ENCODE measurements at places on chromosomes 4 and X.

GRCh38 chr4:87717276-87718031 lies 67.4 kb downstream of the DMP1 start:
- DNase-seq, result no peak

DNA sequence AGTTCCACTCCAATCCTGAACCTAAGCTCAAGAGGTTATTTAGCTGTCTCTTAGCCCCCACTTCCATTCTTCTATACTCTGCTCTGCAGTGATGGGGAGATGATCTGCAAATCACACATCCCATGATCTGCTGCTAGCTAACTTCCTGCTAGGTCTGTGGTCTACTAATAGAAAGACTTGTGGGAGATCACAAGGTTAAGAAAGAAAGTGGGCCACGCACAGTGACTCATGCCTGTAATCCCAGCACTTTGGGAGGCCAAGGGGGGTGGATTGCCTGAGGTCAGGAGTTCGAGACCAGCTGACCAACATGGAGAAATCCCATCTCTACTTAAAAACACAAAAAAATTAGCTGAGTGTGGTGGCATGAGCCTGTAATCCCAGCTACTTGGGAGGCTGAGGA lies 471.1 kb upstream of the NWD2 start:
- no peak for DNase-seq

DNA sequence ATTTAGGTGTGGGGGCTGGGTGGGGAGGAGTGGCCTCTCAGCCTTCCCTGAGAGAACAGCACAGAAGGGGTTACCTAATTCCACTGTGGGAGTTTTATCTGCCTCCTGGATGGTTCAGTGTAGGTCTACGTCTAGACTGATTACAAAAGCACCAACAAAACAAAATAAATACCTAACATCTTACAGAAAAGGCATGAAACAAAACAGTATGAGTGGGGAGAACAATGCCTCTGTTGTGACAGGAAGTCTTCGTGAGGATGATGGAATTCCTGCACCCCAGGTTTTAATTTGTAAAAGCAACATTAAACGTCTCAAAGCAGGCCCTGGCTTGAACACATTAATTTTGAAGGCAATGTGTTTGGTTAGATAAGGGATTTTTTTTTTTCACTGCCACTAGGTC lies 112.1 kb upstream of the GPC4 start:
- DNase-seq, result no peak

DNA sequence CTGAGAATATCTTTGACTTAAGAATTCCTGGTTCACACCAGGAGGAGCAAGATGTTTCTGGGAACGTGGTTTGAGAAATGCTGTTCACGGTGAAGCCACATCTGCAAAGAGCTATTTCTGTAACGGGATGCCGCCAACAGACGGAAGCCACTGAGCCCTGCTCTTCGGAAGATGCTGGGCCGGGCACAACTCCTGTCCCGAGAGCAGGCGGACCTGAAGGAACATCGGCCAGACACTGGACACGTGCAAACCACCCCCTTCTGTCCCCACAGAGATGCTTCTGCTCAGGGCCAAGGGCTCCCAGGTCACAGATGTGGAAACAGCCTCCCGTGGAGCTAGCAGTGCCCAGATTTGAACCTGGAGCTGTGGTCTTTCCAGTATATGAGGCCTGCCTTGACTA lies 24.3 kb downstream of the HMX1 start:
- no peak for DNase-seq

DNA sequence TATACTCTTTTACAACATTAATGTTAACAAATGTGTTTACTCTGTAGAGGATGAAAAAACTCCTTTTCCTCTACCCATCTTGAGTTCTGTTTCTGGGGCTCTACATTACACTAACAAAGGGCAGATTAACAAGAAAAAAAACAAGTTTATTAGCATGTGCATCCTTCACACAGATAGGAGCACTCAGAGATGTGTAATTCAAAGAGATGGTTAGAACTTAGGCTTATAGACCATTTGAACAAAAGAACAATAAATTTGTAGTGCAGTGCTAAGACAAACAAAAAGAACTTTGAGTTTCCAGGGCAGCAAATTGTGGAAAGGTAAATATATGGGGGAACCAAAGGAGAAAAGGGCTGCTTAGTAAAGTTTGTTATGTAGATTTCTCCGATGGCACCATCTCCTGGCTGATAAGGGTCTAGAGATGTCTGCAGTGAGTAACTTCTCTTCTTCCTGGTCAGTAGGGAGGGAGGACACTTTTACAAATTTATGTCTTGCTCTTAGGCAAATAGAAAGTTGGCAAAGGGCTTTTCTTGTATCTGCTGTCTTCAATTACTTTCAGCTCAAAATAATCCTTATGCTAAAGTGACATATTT lies 1249.9 kb upstream of the TENM3 start:
- DNase-seq, result no peak

DNA sequence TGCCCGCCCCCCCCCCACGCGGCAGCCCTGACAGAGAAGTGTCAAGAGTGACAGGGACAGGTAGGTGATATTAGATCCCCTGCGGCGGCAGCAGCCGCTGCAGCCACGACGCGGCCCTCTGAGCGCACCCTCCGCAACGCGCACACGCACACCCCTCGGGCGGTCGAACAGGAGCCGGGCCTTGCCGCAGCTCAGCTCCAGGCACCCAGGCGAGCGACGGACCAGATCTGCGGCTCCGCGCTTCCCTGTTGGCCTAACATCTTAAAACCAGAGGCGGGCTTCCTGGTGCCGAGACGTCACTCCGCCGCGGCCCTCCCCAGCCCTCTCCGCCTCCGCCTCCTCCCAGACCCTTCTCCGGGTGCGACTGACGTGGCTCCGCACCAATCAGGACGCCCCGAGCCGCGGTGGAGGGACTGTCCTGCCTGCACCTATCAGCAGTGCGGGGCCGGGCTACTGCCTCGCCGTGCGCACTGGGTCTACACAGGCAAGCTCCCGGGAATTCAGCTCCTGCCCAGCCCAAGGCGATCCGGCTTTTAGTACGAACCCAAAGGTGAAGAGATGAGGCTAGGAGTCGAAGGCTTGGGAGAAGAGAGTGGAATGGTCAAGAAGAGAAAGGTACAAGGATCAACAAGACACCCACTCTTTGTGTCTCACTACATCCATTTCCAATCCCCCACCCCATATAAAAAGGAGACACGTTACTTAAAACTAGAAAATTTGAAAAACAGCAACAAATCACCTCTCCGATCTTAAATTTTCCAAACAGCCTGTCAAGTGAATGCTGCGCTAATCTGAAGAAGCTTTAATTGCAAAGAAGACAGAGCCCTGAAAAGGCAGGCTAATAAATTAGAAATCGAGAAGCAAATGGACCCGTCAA lies at the start of gene PITX2:
PITX2 (minus strand) TSS at position 237 of the 877 bp plus-strand sequence. CDS start 617 bp downstream, outside the sequence.
- DNase-seq, result no peak

DNA sequence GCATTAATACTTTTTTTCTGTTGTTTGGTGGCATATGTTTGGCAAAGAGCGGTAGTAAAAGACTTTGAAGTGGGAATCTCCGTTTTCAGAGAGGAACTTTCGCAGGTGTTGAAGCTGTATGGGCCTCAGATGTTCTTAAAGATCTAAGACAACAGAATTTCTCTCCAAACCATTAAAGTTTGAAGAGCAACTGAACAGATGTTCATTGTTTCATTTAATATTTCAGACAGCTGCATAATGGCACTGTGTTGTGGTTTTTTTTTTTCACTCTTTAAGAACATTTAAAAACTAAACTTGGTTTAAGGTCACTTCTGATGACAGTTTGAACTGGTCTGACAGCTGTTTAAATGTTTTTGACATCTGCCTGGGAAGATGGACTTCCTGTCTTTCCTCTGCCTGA lies 882.7 kb upstream of the PCDH10 start:
- no peak for DNase-seq

DNA sequence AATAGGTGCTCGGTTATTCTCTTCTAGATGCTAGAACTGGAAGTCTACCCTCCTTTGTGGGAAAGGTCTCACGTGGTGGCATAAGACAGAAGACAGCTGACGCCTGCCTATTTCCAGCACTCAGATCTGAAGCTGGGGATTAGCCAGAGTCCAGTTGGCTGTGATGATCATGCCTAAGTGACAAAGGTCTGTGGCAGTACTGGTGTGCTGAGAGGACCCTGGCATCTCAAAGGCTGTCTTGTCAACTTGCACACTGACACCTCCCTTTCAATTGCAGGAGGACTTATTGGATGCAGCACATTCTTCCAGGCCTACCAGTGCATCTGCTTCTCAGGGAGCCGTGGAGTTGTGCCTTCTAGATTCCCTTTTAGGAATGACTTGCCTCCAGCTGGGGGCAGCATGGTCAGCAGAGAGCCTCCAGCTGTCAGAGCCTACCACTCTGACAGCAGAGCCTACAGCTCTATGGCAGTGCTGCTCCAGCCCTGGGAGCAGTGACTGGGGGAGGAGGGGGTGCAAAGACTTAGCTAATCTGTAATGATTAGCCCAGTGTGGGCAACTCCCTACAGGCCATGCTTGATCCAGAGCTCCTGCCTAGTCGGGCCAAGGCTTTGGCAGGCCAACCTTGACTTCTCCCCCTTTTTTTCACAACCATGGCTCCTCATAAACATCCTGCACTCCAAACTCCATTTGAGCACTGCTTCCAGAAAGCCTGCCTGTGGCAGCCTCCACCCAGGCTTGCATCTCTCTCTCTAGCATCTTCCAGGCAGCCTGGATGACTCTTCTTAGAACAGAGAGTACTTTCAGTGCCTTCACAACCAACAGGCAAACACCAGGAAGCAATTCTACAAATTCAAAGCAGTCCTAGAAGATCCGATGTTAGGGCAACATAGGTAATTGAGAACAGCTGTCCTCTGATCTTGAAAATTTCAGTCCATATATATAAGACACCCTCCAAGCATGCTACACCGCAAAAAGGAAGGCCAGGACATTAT lies 13.8 kb upstream of the FGFBP2 start:
- no peak for DNase-seq

- no peak for DNase-seq
Observed at GRCh38 chr4:184620212-184620867, 28.9 kb downstream of the CASP3 start.

GRCh38 chr4:102404431-102404969 lies 59.2 kb upstream of the SLC39A8 start:
- no peak for DNase-seq

- DNase-seq, result no peak
Observed at GRCh38 chr4:153725136-153725830, 34.5 kb downstream of the RNF175 start.
